ENCODE measurements at places on chromosomes 2 and 18. TPM values are rescaled to one million over a fixed set of nuclear protein-coding genes. Genes with fewer than 3 reads are reported as not detected.
A peak's percentile ranks its signal among the peaks of the same experiment; 100 is the strongest.

- peak; percentile 27 for DNase-seq
Measured at GRCh38 chr2:101387151-101387834, at the start of gene CREG2. CREG2 (minus strand) TSS chr2:101387503; CDS start chr2:101387457, 46 bp downstream.

DNA sequence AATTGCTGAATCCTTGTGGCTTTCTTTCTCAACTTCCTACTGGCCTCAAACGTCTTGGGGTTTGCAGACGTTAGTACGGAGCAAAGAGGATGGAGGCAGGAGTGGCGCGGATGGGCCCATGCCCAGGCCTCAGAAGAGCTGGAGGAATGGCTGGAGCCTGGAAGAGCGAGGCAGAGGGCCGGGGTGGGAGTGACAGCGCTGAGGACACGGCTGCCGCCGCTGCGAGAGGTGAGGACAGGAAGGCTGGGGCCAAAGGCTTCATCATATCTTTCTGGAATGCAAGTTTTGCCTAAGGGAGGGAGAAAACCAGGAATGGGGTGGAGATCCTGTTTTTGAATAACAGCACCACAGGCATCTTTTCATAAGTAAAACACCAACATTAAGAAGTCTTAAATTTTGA is 178.5 kb upstream of the SESTD1 start:
- DNase-seq, result no peak

- no peak for DNase-seq
Measured at GRCh38 chr2:143745060-143745459, 615.8 kb downstream of the ARHGAP15 start.

DNA sequence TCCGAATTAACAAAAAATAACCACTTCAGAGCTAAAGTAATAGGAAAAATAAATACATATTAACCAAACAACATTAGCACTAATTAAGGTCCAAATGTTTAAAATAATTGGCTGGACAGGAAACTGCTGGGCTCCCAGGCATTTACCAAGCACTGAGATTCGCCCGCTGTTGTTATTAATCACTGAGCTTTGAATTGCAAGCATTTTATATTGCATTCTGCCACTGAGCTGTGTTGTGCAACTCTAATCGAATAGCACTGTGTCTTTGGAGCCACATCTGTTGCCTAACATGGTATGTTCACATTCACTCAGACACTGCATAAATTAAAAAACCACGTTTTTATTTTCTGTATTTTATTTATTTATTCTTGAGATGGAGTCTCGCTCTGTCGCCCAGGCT is 88.9 kb downstream of the SOWAHC start:
- no peak for DNase-seq

DNA sequence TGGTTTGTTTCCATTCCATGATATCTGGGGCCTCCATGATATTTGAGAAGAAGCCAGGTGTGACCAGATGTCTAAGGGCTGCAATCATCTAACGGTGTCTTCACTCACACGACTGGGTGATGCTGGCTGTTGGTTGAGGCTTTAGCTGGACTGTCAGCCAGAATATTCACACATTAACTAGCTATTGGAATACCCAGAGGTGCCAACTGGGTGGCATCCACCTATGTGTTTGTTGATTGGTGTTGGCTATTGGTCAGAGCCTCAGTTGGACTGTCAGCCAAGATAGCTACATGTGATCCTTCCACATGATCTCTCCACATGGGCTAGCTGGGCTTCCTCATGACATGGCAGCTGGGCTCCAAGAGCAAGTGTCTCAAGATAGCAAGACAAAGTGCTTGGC is 117.4 kb downstream of the CDCA7 start:
- DNase-seq, result no peak

DNA sequence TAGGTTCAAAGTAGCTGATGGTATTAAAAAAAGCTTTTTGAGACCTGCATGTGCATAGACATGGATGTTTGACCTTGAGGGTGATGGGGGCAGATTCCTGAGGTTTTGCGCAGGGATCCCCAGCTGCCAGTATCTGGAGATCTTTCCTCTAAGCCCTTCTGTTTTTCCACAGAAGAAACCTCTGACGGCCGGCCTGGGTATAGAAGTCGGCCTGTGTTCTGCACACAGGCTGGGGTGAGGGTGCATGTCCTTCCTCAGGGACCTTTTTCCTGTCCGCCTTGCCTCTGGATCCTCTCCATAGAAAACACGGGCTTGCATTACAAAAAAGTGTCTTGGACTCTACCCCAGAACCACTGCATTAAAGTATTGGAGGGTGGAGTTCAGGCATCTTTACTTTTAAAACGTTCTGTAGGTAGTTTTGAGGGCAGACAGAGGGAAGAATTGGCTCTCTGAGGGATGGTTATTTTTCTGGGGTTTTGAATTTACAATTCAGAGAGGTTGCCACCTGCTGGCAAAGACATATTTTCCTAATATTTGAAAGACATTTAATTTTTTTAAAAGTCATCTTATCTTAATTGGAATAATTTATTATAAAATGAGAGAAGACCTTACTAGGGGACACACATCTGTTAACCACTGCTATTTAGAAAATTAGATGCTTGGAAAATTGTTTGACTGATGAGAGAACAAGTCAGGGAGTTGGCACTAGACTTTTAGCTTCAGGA is 350.6 kb downstream of the DCDC2C start:
- no peak for DNase-seq

Gene SOWAHC
- total RNA-seq, result 22.1 TPM

DNA sequence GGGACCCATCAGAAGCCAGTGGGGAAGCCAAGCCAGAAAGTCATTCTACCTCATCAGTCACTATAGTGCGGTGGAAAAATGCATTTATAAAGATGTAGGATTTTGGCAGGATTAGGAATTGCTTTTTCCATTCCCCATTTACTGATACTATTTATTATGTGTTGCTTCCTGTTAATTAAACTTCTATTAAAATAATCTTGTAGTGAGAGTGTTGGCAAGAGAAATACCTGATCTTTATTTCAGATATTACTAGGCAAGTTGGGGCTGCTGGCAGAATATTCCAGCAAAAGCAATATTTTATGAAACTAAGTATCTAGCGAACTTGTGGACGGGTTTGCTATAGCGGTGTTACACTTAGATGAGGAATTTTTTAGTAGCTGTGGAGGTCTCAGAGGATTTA is 23.9 kb upstream of the CDC42EP3 start:
- DNase-seq, result no peak

GRCh38 chr18:50836521-50836957 is 16.7 kb upstream of the MRO start:
- no peak for DNase-seq

DNA sequence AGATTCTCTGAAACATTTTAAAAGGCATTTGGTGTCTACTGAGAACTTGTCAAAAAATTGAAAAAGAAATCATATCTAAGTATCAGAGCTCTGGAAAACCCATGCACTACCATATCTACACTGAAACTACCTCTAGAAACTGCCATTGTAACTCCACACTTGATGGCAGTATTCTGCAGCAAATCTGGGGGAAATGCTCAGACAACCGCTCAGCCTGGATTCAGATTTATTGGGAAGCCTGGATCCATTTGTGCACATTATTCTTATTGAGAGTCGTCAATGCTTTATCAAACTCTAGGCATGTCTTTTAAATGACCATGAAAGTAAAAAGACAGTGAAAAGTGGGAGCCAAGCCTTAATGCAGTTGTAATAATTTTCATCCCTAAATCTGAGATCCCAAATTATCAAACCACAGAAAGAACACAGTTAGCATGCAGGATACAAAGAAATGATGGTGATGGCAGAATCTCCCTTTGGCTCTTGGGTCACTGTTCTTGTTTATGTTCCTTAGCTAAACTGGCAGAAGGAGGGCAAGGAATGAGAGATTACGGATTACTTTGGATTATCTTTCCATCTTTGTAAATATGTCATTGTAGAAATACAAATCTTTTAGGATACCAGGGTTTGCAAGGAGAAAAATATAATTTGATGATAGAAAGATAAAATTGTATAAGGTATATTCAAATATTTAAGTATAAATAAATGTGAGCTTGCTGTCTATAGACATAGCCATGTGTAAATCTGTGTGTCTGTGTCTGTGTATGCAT is 512.1 kb upstream of the SYT4 start:
- DNase-seq, result no peak

GRCh38 chr2:84393829-84394228 is 65.3 kb downstream of the SUCLG1 start:
- no peak for DNase-seq

DNA sequence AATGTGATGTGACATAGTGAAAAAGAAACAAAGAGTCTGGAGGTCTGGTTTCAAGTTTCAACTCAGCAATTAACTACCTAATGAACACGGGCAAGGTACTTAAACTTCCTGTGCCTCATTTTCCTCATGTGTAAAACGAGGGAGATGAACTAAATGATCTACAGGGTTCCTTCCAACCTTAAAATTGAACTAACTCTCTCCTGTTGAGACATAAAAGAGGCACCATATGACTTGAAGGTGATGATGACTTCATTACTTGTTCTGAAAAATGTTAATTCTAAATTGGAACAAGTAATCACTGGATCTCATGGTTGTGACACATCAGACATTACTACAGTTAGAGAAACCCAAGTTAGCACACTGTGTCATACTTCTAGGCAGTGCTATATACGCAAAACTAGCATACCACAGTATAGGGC is 8.9 kb upstream of the REL start:
- DNase-seq, result no peak

DNA sequence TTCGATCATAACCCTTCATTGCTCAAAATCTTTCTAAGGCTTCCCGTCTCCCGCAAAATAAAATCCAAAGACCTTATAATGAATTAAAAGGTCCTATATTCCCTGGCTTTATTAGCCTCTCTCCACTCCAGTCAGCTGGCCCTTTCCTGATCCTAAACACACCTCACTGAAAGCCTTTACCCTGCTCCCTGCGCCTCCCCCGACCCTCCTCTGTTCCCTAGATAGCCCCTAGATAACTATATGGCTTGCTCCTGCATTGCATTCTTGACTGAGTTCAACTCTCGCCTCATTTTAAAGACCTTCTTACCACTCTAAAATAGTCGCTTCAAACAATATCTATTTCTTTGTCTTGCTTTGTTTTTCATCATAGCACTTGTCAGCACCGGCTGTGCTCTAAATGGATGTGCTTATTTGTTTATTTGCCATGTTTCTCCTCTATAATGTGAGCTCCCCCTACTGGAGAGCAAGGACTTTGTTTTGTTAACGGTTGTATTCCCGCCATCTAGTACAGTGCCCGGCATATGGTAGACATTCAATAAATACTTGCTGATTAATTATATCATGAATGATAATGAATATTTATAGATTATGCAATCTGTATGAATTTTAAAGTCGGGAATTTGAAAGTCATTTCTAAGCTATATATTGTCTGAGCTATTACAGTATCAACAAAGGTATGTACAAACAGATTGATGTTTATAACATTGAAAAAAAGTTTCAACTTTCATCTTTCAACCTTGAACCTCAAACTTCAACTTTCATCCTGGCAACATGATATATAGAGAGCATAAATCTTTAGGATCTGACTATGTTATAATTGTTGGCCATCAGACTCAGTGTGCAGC is 32.4 kb upstream of the VIT start:
- DNase-seq, result peak; percentile 32
